Stromal cell of bone marrow (primary cell): ENCODE measurements at places on chromosomes 6 and 20.

DNA sequence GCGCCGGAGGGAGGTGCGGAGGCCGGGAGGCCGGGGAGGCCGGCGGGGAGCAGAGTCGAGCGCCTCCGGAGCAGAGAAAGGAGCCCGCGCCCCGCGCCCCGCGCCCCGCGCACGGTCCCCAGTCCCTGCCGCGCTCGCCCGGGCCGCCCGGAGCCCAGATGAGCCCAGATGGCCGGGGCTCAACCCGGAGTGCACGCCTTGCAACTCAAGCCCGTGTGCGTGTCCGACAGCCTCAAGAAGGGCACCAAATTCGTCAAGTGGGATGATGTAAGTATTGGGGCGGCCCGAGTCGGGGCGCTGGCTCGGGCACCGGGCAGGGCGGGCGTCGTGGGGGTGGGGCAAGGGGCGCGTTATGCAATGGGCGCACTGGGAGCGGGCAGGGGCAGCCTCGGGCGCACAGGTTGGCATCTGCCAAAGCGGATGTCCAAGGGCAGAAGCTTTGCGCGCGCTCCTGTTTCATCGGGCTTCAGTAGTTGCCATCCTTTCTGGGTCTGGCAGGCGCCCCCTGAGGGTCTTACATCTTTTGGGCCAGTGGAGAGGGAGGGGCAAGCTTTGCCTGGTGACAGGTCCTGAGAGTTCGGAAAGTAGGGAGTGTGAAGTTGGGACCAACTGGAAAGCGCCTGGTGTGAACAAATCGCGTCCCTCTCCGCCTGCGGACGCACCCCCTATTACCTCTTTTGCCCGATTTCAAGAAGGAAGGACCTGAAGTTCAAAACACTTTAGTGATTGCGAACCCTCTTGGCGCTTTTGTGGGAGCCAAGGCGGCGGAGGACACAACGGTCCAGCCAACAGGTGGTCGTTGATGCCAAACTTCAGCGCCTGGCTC lies 631 bp downstream of the PLCB1 start:
- no peak for DNase-seq

- DNase-seq: no peak
Measured at GRCh38 chr6:26170181-26170580, 83.0 kb downstream of the HFE start.

GRCh38 chr6:10309457-10310329 lies 105.2 kb downstream of the TFAP2A start:
- no peak for DNase-seq

- DNase-seq: no peak
Measured at GRCh38 chr6:83536647-83537589, 24.6 kb downstream of the PRSS35 start.

GRCh38 chr6:83911278-83911677 lies 51.8 kb downstream of the CYB5R4 start:
- DNase-seq: no peak

GRCh38 chr6:10413262-10413849 lies 1.5 kb downstream of the TFAP2A start:
- DNase-seq: no peak

DNA sequence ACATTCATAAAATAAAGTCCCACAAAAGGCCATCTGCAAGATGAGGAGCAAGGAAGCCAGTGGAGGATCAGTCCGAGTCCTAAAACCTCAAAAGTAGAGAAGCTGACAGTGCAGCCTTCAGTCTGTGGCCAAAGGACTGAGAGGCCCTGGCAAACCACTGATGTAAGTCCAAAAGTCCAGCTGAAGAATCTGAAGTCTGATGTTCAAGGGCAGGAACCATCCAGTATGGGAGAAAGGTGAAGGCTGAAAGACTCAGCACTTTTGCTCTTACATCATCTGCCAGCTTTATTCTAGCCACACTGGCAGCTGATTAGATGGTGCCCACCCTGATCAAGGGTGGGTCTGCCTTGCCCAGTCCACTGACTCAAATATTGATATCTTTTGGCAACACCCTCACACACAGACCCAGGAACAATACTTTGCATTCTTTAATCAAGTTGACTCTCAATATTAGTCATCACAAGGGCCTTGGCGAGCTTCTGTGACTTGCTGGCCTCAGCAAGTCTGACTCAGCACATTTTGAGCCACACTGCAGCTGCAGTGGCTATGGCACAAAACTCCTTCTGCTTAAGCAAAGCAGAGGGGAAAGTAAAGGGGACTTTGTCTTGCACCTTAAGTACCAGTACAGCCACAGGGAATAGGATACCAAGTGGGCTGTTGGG lies 1370.3 kb upstream of the CITED2 start:
- peak; percentile 55 for DNase-seq

DNA sequence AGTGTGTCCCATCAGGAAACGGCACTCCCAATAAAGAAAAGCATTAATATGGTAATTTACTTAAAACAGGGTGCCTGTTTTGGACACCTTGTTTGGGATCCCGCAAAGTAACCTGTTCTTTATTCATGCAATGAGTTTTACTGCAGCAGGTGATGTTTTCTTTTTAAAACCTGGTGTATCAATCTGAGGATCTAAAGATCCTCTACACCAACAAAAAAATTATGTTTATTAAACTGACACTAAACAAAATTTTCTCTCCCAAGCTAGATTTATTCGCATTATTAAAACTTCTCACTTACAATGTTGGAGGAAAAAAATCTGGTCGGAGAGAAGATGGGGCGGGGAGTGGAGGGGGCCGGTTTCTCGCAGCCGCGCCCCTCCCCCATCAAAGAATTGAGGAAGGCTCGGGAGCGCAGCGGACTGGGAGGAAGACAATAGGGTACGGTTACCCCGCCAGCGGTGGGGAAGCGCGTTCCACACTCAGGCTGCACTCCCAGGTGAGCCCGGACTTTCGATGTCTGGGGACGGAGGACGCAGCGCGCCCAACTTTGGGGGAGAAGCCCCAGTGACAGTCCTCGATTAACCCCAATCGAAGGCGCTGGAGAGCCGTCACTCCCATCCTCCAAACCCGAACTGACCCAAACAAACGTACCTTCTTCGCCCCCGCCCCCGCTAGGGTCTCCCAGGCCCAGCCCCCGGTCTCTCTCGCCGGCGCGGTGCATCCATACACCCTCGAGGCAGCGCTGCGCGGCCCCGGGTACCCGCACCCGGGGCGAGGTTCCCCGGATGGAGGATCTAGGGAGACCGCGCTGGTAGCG lies 1.3 kb downstream of the CD24 start:
- DNase-seq: no peak

GRCh38 chr6:97129106-97129505 lies 153.9 kb downstream of the MMS22L start:
- no peak for DNase-seq

GRCh38 chr6:32843331-32843978 lies 392 bp downstream of the PSMB8 start:
- no peak for DNase-seq
